ENCODE measurements at places on chromosomes 11 and 22.

GRCh38 chr11:17445240-17445795 lies 31.3 kb downstream of the ABCC8 start:
- no peak for ATAC-seq

DNA sequence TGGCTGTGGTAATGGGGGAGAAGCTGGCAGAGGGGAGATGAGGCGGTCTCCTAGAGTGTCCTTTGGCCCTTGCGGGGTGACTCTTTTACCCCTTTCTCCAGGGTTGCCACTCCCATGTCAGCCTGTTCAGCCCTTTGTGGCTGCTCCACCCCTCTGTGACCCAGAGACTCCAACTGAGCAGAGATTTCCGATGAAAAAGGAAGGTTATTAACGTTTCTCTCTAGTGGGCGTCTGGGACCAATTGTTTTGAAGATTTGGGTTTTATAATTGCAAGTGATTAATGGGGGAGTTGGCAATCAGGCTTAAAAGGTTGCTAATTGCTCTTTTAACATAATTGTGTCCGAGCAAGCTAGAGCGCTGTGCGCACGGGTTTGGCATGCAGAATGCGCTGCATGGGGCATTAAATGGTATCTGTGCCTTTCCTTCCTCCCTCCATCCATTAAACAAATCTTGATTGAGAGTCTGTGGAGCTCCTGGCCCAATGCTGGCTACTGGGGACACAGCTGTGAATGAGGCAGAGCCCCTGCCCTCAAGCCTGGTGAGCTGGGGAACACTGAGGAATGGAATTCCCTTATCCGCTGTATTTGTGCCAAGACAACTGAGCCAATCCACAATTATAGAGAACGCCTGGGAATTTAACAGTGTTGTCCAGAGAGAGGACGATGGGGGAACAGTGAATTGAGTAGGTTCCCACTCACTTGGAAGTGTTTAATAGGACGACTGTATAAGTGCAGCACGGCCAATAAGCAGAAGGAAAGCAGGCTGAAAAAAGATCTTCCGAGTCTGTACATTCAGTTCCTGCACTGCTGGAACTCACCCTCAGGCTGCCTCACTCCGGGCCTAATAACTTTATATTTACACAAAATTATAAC lies 295.9 kb downstream of the MIAT start:
- no peak for ATAC-seq

GRCh38 chr11:24356501-24356900 lies 140.4 kb upstream of the LUZP2 start:
- no peak for ATAC-seq

DNA sequence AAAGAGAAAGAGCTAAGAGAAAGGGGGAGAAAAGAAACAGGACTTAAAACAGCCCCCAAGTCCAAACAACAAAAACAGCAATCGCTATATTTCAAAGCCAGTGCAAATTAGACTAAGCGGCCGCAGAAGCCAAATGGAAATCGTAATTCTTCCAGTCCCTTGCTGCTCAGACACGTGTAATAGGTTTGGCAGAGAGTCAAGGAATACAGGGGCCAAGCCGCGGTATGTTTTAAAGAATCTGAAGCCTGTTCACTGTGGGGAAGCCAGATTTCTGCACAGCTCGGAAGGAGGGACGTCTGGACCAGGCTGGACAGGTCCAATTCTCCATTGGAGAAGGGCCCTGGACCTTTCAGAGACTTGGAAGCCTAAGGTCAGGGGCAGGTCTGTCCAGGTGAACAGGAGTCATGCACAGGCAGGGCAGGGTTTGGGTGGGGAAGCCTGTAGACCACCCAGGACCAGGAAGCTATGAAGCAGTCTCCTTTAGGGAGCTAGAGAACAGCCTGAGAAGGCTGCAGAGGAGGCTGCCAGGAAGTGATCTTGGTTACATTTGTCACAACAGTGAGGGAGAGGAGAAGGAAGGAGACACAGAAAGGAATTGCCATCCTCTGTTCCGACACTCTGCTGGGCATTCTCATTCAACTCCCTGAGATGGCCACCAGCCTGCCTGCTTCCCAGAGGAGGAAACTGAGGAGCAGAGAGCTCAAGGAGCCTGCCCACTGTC lies 265.5 kb upstream of the ISX start:
- no peak for ATAC-seq

DNA sequence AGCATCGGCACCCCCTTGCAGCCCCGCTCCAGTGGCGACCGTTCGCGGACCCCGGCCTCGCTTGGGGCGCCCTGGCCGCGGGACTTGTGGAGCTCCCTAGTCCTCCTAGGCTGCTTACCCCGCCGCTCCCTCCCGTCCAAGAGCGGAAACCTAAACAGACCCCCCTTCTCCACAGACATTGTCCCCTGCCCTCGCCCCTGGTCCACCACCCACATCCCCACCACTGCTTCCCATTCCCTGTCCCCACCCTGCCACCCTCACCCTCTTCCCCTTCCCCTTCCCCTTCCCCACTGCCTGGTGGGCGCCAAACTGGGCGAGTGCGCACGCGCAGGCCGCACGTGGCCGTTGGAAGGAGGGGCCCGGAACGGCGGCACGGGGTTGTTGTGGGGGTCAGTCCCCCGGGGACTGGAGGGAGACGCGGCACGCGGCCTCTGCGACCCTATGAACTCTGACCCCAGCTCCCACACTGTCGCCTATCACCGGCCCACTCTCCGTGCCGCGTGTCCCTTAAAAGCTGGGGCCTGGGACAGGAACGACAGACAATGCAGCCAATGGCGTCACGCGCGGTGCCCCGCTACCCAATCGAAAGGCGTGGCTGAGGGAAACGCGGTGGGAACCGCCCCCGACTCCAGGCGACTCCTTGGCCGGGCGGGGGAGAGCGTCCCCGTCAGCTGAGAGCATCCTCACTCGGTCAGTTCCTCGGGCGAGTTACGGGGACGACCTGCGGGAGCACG lies at the start of gene SNX32:
Gene SNX32, plus strand, starts transcription at position 667 of the 734 bp plus-strand sequence. CDS start 103 bp downstream, outside the sequence.
- ATAC-seq: peak; percentile 100

DNA sequence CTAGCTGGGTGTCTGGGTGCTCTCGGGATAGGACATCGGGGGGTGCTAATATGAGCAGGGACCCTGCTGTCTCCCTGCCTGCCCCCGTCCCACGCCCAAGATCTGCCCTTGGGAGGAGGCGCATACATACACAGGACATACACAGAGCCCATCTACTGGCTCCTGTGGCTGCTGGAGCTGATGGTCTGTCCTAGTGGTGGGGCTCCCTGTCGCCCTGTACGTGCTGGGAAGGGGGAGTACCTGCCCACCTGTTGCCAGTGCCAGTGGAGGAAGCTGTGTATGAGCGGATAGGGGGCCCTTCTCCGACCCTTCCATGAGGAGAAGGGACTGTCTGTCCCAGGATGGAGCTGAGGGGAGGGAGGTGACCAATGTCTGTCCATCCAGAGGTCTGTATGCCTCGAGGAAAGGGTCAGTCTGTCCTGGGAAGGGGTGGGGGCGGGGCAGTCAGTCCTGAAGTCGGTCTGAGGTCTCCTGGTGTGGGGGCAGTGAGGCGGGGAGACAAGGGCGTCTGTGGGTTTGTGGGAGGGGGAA lies 952 bp downstream of the TBC1D10A start:
- no peak for ATAC-seq

DNA sequence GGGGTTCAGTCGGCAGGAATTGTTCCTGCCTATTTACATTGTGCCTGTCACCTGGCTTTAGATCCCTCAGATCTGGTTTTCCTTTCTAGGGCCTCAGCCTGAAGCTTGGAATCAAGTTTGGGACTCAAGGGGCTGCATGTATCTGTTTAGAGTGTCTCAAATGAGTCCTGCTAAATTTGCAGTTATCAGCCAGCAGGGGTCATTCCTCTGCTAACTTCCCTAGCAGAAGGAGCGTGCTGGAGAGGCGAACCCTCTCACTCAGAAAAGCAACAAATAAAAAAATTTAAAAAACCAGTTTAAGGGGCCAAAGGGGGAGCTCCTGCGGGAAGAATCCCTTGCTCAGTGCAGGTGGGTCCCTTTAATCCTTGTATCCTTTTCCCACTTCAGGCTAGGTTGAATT lies 1220.2 kb downstream of the JRKL start:
- no peak for ATAC-seq

DNA sequence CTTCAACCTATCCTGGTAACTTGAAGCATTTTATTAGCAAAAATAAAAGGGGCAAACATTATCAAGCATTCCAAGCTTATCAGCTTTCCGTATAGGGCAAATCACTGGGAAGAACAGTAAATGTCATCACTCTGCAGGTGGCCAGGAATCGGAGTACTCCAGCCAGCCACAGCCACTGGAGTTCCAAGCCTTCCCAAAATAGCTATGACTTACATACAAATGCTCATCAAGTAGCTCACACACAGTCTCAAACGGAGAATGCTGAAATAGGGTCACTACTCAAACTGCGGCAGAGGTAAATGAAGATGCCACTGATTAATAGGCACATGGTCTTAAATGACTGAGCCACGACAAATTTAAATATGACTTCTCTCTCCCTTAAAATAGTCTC lies 2.1 kb downstream of the USP28 start:
- no peak for ATAC-seq
